A549 treated with GW870086 at 1 μM for 4 hours (cell line): ENCODE measurements at places on chromosomes 16 and 17. TPM values are rescaled to one million over a fixed set of nuclear protein-coding genes. Genes with fewer than 3 reads are reported as not detected.

Gene MRPL38
- total RNA-seq, result 88.0 to 126 TPM (median 118 TPM) in 5 replicates

Gene SETD6
- 11.3 to 16.2 TPM (median 13.5 TPM) in 5 replicates for total RNA-seq

Gene ADAD2
- total RNA-seq, result not detected in 5 replicates

Gene ABCC6
- total RNA-seq, result 0.41 to 1.1 TPM (median 1.0 TPM) in 5 replicates

Gene LGALS9B
- total RNA-seq, result not detected in 5 replicates

Gene TP53TG3E
- not detected in 5 replicates for total RNA-seq

Gene ANKFN1
- not detected in 5 replicates for total RNA-seq

Gene KRT15
- 2.7 to 4.0 TPM (median 3.2 TPM) in 5 replicates for total RNA-seq

Gene GP1BA
- not detected in 5 replicates for total RNA-seq

Gene NHLRC4
- 0.15 to 0.51 TPM (median 0.29 TPM) in 5 replicates for total RNA-seq

Gene STX1B
- total RNA-seq, result 1.5 to 2.2 TPM (median 2.0 TPM) in 5 replicates

Gene SLC38A7
- total RNA-seq, result 17.0 to 20.4 TPM (median 17.9 TPM) in 5 replicates

Gene ZSCAN10
- 0.33 TPM in 1 of 5 replicates, not detected in the others for total RNA-seq

Gene TBC1D16
- 6.9 to 10.9 TPM (median 10.0 TPM) in 5 replicates for total RNA-seq

Gene TRIM65
- total RNA-seq, result 26.4 to 39.7 TPM (median 36.3 TPM) in 5 replicates

Gene FBXO31
- 16.6 to 26.1 TPM (median 24.9 TPM) in 5 replicates for total RNA-seq

Gene SCIMP
- not detected in 5 replicates for total RNA-seq

Gene ITGAL
- total RNA-seq, result 0.02 TPM in 1 of 5 replicates, not detected in the others

Gene KRTAP4-9
- total RNA-seq, result not detected in 5 replicates
